ENCODE measurements at places on chromosomes 7 and 10. TPM values are rescaled to one million over a fixed set of nuclear protein-coding genes. Genes with fewer than 3 reads are reported as not detected.
A peak's percentile ranks its signal among the peaks of the same experiment; 100 is the strongest.

DNA sequence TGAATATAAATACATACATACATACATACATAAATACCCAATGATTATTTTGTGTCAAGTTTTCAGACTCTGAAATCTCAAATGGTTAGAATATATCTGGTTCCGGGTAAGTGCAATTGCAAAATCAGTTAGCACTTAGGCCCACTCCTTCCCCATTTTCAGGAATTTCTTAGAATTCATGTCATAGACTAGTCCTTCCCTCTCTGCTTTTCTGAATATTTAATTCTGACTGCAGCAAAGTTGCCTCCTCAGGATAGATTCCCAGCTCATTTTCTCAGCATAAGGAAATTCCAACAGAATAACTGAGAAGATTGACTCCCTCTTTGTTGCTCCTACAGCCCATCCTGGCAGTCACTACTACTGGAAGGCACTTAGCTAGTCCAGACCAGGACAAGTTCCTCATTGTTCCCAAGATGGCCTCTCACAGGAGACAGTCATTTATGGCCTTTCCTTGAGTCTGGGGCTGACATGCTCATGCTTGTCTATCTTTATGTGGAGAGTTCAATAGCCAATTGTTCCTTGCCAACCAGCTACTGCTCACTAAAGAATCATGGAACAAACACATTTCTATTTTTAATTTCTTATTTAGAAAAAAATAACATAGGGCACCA lies 142.9 kb upstream of the ITGB1 start:
- no peak for DNase-seq

GRCh38 chr10:5746197-5746596 lies 61.6 kb downstream of the TASOR2 start:
- no peak for DNase-seq

DNA sequence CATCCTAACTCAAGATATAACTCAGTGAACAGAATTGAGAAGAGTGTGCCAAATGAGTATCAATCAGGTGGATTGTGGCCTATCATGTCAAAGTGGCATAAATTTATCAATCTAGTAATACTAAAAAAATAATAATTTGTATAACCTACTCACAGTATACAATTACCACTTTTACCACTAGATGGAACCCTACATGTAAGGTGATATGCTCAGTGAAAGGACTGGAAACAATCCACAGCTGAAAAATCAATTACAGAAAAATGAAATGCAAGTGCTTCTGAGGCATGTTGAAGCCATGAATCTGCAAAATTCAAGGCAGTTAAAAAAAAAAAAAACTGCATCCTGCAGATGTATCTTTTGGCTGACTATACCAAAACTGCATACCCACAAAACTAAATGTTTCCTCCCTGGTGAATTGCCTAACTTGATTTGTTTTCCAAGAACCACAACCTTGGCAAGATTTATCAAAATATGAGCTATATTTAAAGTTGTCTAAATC lies 13.9 kb downstream of the ARHGAP19 start:
- no peak for DNase-seq

Gene PPA1
- 108 TPM for total RNA-seq

DNA sequence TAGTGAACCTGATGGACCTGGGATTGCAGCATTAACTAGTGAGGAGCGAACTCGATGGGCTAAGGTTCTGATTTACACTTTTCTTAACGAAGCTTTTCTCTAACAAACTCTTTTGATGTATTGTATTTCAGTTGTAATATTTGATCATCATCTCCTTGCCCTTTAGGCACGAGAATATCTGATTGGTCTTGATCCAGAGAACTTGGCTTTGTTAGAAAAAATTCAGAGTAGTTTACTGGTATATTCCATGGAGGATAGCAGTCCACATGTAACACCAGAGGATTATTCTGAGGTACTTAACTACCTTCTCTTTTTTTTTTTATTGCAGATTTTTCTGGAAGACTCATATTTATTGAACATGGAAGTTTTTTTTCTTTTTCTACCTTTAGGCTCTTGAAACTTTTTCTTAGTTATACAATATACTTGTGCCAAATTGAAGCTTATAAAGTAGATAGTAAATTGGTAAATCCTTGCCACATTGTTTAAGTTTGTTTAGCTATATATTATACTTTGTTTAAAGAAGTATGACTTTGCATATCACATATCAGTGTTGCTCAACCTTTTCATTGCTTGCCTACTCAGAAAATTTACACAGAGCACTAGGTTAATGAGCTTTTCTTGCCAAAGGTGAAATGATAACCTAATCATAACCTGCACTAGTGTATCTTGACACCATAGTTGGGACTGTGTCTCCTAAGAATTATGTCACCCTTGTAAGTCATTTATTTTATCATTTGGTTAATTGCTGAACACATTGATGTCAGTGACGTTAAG lies 30.4 kb downstream of the CROT start:
- DNase-seq, result no peak

Gene PAPOLB
- total RNA-seq, result 0.08 TPM

Gene C10orf67
- total RNA-seq, result 0.51 TPM

DNA sequence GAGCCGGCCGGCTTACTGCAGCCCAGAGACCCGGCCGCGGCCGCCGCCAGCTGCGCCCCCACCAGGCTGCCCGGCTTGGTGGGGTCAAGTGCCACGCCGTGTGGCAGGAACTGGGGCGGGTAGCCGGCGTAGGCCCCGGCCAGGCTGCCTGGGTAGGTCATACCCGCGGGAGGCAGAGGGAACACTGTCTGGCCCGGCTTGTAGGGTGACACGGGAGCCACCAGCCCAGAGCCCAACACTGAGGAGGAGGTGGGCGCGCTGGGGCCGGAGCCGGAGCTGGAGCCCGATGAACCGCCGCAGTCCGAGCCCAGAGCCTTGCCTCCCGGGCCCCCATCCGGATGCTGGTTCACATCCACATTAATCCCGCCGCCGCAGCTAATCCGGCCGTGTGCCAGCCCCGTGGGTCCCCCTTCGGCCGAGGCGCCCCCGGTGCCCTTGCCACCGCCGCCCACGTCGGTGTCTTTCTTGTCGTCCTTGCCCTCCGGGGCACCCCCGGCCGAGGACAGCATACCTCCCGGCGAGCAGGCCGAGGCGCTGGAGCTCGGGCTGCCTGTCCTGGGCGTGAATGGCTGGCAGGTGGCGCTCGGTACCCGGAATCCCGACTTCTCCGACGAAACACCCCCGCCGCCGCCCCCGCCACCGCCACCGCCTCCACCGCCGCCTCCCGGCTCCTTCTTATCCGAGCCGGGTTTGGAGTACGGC lies 2.0 kb downstream of the ZNF503 start:
- peak; percentile 91 for DNase-seq

DNA sequence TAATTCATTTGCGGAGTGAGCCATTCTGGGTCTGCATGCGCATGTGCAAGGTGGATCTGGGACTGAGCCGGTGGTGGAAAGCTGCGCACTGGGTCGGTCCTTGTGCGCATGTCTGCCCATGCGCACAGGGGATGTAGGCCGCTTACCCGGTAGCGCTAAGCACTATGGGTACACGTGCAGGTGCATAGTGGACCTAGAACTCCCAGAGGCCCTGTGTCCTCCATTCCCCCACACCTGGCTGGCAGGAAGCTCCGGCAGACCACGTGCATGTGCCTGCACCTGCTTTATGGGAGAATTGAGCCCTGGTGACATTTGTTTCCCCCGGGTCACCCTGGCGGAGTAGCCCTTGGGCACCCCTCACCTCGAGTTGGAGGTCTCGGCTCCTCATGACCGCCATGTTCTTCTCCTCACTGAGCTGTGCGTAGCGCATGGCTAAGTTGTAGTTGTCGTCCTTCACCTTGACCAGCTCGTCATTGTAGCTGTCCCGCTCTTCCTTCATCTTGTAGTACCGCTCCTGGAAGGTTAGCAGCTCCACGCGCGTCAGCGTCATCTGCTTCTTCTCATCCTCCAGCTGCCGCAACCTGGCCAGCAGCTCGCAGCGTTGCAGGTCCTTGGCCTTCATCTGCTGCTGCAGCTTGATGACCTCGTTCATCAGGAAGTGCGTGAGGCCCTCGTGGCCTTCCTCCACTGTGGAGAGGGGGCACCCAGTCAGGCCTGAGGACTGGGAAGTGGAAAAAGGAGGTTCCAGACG lies 99.6 kb downstream of the CARD11 start:
- DNase-seq, result no peak

DNA sequence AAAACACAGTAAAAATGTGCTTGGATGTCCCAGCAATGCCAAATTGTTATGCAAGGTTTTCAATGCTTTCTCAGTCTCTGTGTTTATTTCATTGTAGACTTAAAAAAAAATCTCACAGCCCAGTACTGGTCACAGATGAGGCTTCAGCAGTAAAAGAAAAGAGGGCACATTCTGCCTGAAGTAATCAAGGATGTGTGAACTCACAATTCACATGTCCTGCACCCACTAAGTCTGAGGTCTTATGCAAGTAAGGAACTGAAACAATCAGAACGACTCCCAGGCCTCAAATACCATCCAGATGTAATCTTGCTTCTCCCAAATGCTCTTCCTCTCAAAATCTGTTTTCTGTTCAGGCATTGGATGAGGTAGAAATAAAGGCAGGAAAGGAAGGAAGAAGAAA lies 33.7 kb downstream of the ADRB1 start:
- DNase-seq, result no peak

DNA sequence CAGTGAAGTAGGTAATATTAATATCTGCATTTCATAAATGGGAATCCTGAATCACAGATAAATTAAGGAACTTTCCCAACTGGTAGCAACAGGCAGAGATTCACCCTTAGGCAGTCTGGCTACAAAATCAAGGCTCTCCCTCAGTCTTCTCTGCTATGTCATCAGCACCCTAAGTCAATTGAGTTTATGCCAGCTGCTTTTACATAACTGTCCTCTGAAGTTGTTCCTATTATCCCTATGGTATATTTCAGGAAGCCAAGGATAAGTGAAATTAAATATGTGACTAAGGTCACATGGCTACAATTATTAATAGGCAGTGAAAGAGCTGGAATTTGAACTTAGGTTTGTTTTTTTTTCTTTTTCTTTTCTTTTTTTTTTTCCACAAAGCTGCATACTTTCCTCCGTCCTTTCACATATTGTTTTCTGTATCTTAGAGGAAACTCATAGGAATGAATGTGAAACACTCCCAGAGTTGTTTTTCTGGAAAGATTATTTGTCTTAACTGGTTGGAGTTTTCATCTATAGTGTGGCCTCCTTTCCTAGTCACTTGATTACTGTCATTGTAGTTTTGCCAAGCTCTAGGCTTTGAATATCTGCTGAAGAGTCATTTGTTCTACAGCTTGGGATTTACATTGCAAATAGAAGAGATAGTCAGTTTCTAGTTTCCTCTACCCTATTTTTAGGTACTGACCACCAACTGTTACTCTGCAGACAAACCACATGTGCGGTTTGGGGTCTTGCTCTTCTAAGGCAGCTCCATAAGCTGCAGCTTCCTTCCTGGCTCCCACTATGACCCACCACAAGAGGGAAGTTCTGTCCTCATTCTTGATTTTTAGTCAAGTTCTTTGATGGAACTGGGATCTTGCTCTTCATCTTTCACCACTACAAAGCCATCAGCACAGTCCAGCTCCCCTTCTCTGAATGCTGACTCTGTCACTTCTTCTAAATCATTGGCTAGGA lies 338.0 kb upstream of the KIAA1217 start:
- no peak for DNase-seq

Gene SLC13A1
- not detected for total RNA-seq

DNA sequence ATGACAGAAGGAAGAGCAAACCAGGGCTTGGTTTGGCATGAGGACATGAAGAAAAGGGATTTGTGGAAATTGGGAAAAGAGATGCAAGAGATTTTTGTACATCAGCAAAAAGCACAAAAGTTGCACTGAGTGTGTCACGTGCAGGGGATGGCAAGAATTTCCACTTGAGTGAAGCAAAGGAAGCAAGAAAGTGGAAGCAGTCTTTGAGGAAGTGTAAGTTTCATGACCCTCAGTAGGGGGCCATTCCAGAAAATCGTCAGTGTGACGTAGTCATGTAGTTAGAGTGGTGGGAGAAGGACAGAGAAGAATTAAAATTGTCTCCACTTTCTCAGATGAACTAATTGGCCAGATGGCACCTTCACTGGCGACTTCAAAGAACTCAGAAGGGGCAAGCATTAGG lies 123.3 kb upstream of the FZD1 start:
- DNase-seq, result no peak

DNA sequence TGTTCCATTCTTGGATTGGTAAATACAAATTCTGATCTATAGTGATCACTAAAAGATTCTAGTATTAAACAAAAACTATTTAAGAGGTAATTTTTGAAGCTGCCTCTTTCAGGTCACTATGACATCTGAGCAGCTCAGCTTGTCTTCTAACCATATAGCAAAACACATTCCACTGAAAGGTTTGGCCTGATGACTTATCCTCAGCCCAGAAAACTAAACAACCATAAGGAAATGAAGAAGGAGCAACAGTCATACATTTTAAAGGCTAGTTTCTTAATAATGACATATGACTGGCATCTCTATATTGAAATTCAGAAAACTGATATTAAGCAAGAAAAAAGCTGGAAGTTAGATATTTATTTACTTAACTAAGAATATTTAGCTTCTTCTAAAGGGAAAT lies 24.6 kb downstream of the NT5C2 start:
- no peak for DNase-seq

- DNase-seq, result peak; percentile 93
Measured at GRCh38 chr7:100088621-100089457, at the start of gene COPS6. Gene COPS6, plus strand, starts transcription at chr7:100088969. Its CDS starts 22 bp downstream, at chr7:100088991.

GRCh38 chr10:75210282-75211006 lies at the start of gene VDAC2:
Gene VDAC2, plus strand, starts transcription at chr10:75210796. Its CDS starts 363 bp downstream, at chr10:75211159.
- DNase-seq, result peak; percentile 95

GRCh38 chr7:65239707-65240352 lies 133.8 kb upstream of the ZNF92 start:
- DNase-seq, result peak; percentile 66

GRCh38 chr7:141366091-141366621 lies 185.1 kb upstream of the AGK start:
- no peak for DNase-seq

Gene ZNF680
- total RNA-seq, result 20.9 TPM

- no peak for DNase-seq
Measured at GRCh38 chr7:99561737-99562051, 3.3 kb downstream of the ZNF655 start.

Gene SEC31B
- total RNA-seq, result 8.2 TPM
